ENCODE measurements at places on chromosomes 11 and 22.

GRCh38 chr11:14894657-14895598 is 2.9 kb upstream of the CYP2R1 start:
- DNase-seq: no peak

DNA sequence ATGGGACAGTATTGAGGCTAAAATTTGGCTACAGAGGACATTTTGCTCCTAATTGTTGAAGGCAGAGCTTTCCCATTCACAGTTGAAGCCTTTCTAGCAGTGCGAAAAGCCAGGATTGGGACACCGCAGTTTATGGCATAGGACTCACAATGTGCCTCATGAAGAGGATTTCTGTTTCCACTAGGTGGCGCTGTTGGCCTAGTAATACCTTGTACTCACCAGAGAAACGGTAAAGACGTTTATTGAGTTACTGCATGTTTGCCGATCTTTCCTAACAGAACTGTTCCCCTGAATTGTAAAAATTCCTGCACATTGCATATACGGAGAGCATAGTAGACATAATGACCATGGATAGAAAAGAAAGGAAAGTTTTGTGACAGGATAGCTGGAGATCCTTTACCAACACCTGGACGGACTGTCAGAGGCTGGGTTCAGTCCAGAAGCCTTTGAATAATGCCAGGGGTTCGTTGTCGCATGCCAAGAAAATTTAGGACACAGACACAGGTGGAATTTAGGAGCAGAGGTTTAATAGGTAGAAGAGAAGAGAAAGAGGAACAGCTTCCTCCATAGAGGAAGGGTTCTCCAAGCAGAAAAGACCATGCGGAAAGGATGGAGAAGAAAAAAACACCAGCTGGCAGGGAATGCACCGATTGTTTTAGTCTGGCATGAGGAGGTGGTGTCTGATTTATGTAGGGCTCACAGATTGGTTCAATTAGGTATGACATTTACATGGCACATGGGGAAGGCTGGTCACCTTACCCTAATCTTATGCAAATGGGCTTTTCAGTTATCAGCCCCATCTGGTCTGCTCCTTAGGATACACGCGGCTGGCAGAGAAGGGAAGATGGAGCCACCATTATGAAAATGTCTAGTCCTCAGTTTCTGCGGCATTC is 10.8 kb upstream of the OR51D1 start:
- peak; percentile 25 for DNase-seq

GRCh38 chr11:70324376-70325115 is 54.1 kb downstream of the PPFIA1 start:
- peak; percentile 78 for DNase-seq

DNA sequence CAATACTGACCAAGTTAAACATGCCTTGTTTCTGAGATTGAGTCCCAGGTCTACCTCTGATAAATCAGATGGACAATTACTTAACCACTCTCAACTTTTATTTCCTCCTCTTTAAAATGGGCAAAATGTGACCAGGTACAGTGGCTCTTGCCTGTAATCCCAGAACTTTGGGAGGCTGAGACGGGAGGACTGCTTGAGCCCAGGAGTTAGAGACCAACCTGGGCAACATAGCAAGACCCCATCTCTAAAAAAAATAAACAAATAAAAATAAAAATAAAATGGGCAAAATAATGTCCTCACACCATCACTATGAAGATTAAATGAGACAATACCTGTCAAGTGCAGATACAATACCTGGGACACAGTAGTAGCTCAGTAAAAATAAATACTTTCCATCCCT is 33.0 kb downstream of the FZD4 start:
- no peak for DNase-seq

DNA sequence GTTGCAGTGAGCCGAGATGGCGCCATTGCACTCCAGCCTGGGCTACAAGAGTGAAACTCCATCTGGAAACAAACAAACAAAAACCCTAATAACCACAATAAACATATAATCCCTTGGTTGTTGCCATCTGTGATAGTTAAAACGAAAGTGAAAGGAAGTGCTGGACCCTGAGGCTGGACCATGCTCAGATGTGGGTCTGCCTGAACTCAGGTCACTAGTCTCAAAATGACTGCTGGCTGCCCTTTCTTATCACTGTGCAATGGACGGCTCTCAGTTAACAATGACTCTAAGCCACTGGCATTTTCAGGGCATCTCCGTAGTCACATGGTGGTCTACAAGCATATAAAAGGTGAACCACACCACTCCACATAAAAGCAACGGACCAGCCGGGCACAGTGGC is 48.2 kb upstream of the FTH1 start:
- DNase-seq: no peak

- DNase-seq: no peak
Observed at GRCh38 chr11:32705309-32706033, 89.0 kb downstream of the CCDC73 start.

Measured in GM20000 (cell line).